ENCODE measurements at places on chromosomes 12 and 14. TPM values are rescaled to one million over a fixed set of nuclear protein-coding genes. Genes with fewer than 3 reads are reported as not detected.

GRCh38 chr12:29794862-29795261 is 11.1 kb upstream of the TMTC1 start:
- peak; percentile 72 for DNase-seq

GRCh38 chr12:52311285-52311648 is 9.9 kb downstream of the KRT83 start:
- no peak for DNase-seq

- DNase-seq, result peak; percentile 77
Observed at GRCh38 chr14:71739273-71739990, 192.8 kb upstream of the RGS6 start.

DNA sequence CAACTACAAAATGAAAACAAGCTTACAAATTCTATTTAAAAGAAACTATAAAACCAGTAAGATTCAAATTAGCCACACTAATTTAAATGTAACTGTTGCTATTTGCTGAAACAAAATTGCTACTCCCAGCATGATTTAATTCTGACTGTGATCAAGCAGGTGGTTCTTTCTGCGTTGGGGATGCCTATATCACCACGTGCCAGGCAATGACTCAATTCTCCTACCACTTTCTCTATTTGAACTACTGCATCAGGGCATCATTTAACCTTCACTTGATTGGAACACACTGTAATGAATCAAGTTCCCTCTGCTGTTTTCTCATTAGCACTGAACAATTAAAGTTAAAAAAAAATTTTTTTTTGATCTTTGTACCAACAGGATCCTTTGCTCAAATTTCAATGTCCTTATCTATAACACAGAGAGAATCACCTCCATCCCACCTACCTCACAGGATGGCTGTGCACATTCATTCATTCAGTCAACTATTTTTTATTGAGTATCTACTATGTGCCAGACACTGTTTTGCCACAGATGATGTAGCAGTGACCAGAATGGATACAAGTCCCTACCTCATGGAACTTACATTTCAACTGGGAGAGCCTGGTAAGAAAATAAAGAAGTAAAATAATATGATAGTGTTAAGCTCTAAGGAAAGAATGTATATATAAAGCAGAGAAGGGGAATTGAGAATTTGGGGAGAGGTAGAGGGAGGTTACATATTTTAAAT is 8.0 kb upstream of the ACTN1 start:
- no peak for DNase-seq

- no peak for DNase-seq
Observed at GRCh38 chr12:122855071-122855829, 20.0 kb downstream of the HIP1R start.

DNA sequence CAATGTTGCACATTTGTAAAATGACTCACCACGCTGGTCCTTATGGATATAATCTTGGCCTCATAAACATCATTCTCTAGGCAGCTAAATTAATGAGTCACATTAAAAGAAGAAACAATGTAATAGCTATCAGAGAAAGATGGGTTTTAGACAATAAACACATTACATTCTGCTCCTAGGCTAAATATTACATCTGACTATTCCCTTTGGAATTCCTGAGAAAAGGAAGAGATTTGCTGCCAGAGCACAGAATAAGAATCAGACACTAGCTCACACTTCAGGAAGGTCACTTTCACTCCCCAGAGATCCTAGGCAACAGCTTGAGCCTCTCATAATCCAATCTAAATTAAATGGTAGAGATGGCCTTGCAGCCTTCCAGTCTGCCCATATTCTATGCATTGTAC is 218.2 kb downstream of the PTPRO start:
- DNase-seq, result no peak

The RNASE7 gene
- total RNA-seq, result not detected

- DNase-seq, result no peak
Observed at GRCh38 chr12:84862186-84862585, 50.4 kb downstream of the SLC6A15 start.

DNA sequence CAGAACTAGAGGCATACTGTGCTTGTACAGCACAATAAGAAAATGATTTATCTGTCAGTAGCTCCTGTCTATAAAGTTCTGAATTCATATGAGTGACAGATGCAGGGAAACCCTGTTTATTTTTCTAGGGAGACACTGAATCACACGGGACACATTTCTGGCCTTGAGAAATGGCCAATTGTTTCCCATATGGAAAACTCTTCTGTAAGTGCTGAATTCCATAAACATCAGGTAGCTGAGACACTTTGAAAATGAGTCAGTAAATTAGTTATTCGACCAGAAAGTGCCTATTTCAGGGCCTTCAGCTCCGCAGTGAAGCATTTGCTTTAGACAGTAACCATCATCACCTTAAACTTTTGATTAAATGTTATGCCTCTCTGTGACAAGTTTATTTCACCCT is 184.4 kb downstream of the TMEM132D start:
- no peak for DNase-seq

Data from PC-3 (cell line).